RKO (cell line): ENCODE measurements at places on chromosomes 3 and 15.
A peak's percentile ranks its signal among the peaks of the same experiment; 100 is the strongest.

- no peak for DNase-seq
Measured at GRCh38 chr15:88907111-88907510, 6.1 kb downstream of the MFGE8 start.

DNA sequence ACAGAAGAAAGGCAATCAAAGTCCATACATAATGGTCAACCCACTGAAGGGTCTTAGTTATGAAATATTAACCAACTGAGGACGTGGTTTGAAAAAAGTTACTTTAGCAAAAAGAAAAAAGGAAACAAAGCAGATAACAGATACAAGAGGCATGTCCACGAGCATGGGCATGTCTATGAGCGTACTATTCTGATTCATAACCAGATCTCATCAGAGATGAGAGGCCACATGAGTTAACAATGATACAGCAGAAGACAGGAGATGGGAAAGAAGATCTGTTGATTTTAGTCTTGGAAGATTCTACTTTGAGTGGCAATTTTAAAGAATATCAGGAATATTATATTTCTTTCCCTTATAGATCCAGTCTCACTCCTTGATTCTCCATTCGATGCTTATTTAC is 262.9 kb upstream of the SLITRK3 start:
- peak; percentile 13 for DNase-seq

DNA sequence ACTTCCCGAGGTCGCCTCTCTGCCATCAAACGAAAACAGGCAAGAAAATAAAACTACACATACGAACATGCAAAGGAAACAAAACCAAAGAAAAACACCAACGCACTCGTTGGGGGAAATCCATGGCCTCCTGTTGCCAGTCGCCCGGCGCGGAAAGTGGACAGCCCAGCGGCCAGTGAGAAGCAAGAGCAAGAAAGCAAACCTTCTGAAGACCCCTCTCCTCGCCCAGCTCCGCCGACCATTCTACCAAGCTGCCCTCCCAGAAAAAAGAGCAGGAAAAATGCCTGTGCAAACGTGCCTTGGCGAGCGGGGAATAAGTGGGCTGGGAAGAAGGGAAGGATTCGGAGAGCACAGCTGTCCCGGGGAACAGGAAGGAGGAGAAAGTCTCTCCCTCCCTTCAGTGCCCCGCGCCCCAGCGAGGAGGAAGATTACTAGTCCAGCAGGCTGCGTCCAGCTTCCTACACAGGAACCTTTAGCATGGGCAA is 802 bp upstream of the NECTIN3 start:
- DNase-seq = no peak

- no peak for DNase-seq
Measured at GRCh38 chr15:82699726-82700125, 9.9 kb downstream of the AP3B2 start.

DNA sequence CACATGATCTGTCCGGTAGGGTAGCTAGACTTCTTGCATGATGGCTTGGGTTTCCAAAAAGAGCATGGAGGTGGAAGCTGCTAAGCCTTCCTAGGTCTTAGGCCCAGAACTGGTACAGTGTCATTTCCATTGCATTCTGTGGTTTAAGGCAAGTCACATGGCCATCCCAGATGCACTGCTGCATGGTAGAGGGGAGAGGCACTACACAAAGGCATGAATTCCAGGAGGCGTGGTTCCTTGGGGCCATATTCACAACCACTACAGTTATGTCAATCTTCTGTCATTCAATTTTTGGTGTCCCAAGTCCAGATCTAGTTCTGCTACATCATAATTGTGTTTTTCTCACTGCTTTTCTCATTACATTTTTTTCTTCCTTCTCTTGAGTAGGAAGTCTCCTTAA is 122.2 kb upstream of the CHRM5 start:
- DNase-seq = no peak

DNA sequence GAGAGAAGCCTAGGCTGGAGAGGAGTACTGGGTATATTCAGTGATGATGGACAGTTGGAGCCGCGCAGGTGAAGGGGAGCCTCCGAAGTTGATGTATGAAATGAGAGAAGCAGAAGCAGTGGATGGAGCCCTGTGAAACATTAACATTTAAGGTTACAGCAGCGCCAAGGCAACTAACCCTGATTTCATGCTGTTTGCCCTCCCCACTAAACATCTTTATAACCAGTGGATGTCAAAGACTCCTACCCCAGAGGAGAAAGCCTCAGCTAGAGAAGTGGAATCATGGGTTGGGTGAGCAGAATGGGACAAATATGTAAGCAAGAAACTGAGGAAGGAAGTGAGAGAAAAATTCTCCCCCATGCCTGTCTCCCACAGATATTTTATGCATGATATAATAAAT is 92.0 kb upstream of the NMNAT3 start:
- DNase-seq = no peak

DNA sequence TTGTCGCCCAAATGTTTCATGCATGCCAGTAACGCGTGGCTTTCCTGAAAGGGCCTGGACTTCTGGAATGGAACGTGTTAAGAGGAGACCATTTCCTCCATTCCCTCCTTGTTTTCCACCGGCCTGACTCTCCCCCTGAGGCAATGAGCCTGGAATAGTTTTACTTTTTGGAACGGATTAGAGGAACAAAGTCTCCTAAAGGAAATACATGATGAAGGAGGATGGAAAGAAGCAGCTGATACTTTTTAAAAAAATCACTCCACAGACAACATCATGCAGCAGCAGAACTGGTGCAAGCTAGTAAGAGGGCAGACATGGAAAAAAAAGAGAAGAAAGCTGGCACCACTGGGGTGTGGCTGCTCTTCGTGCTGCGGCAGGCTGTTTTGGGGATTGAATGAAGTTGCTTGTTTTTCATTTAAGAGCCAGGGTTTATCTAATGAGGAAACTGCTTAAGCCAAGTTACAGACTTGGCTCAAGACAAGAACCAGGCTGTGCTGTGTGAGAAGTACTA is 3.6 kb upstream of the KBTBD12 start:
- DNase-seq = no peak

- no peak for DNase-seq
Measured at GRCh38 chr3:53829605-53830004, 16.6 kb downstream of the CHDH start.

DNA sequence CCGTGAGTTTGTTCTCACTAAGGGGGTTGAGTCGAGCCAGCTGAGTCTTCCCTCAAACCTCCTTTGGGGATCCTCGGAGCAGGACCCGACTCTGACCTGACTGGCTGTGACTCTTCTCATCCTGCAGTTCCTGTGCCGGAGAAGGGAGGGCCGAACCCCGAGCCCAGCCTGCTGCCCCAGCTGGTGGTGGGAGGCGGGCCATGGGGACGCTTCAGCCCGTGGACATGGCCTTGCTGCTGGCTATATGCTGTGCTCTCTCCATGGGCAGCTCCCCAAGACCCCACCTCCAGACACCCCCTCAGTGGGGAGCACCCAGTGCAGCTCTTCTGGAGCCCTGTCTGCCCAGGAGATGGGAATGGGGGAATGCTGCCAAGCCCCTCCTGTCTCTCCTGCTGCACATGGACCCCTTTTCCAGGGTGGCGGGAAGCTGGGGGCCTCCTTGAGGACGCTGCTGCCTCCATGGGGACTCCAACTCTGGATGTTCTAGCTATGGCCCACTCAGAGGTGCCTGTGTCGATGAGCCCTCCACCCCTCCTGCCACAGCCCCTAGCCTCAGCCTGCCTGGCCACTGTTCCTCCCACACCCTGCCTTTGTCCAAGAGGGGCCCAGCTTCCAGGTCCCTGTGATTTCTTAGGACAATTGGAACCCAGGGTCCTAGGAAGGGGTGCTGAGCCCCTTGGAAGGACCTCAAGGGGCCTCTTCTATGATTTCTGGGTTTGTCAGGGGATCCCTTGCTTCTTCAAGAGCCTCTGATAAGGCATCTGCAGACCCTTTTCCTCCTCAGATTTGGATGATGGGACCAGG is 12.8 kb downstream of the C15orf39 start:
- no peak for DNase-seq

- DNase-seq = no peak
Measured at GRCh38 chr15:71462638-71463037, 347.4 kb downstream of the THSD4 start.

- no peak for DNase-seq
Measured at GRCh38 chr3:78889348-78889747, 878.5 kb downstream of the ROBO1 start.

GRCh38 chr3:127772273-127772672 is 50.0 kb downstream of the MGLL start:
- DNase-seq = no peak

GRCh38 chr15:64779024-64779423 is 3.6 kb upstream of the RBPMS2 start:
- DNase-seq = no peak

GRCh38 chr3:171068658-171069057 is 42.1 kb upstream of the SLC2A2 start:
- DNase-seq = no peak

GRCh38 chr3:133457465-133458067 is 57.7 kb downstream of the BFSP2 start:
- peak; percentile 35 for DNase-seq

DNA sequence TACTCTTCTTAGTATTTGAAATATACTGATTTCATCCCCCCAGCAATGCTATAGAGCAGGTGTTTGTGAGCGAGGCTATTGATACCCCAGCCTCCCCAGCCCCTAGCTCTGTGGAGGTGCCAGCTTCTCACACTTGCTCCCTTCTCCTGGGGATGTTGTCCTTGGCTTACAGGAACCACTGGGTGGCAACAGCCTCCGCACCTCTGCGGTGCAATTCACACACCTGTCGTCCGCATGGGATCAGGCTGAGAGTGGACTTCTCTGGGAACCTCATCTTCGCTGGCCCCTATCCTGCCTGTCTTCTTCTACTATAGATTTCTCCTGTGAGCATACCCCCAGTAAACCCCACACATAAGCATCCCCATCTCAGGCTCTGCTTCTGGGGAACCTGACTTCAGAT is 103.9 kb upstream of the SLC6A11 start:
- no peak for DNase-seq

GRCh38 chr3:132220986-132221385 is 96.2 kb upstream of the ACP3 start:
- no peak for DNase-seq

DNA sequence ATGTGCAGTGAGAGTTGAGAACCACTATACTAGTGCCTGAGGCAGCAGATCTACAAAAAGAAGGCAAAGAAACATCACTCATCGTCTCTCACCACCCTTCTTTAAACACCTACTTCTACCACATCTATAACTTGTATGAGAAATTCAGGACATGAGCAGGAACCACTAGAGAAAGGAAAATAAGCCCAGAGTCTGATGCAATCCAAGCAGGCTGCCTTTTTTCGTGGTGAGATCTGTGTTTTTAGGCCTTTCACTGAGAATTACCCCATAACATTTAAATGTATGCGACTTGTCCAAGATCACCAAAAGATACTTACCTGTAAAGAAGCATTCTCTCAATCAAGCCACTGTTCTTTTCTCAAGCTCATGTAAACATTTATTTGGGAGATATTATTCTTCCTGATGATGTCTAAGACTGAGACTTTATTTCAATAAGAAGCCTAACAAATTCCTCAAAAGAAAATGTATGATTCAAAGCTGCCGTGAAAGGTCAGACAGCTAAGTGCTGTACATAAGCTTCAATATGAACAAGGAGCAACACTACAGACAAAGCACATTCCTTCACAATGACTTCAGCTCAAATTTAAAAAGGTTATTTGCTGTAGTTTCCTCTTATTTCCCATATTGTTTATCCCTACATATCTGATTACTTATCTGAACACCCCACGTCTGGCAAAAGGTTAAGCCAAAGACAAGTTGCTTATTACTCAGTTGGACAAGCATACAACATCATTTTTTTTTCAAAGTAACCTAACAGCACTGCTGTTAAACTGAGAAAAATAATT is 16.5 kb downstream of the SPICE1 start:
- DNase-seq = no peak

DNA sequence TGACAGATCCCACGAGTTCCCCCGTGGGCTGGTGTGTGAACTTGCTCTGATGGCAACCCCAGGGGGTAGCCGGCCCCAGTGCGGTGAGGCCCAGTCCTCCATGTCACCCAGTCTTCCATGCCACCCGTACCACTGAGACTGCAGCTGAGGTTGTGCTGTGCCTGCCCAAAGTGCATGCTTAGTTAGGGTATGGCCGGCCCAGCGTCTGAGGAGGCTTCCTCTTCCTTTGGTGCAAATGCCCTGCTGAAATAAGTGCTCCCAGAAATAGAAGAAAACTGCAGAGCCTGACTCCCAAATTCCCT is 31.5 kb downstream of the MGLL start:
- DNase-seq = no peak

DNA sequence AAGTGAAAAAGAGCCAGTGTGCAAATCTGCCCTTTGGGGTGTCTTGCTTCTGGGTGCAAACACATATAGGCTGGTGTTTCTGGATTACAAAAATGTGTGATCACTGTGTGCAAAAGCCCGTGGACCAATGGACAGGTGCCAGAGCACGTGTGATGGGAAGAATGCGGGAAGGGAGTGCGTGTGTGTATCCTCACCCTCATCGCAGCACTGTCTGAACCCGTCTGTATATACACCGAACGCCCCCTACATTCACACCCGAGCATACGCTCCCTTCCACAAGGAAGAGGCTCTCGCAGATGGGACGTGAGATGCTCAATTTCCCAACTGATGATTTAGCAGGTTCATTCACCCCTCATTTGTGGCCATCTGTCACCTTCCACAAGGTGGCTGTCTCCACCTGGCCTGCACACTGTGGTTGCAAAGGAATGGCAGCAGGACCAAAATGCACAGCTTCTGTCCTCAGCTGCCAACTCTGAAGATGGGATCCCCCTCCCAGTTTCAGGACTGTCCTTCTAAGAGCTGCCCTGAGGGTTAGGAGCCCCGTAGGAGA is 19.4 kb upstream of the SLC6A1 start:
- DNase-seq = no peak

DNA sequence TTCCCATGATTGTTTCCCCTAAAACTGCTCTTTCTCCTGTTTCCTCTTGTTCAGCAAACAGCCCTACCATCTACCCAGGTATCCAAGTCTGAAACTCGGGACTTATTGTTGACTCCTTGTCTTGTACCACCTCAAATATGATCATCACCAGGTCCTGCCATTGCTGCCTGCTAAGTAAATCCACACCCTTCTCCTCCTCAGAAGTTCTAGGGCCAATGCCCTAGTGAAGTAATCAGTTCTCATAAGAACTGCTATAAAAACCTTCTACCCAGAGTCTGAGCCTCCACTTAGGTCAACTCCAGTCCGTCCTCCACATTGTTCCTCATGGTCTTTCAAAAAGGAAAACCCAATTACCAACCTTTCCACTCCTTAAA is 77.0 kb upstream of the IL12A start:
- no peak for DNase-seq

- DNase-seq = peak; percentile 63
Measured at GRCh38 chr3:187746442-187747281, 1.4 kb upstream of the BCL6 start.

GRCh38 chr3:187902041-187902471 is 156.8 kb upstream of the BCL6 start:
- DNase-seq = no peak

GRCh38 chr3:77247061-77247460 is 207.2 kb downstream of the ROBO2 start:
- no peak for DNase-seq
